Ureter (tissue), 1 donor: ENCODE measurements at places on chromosomes 7 and 10. TPM values are rescaled to one million over a fixed set of nuclear protein-coding genes. Genes with fewer than 3 reads are reported as not detected.

The MXI1 gene
- total RNA-seq = 34.0 TPM

The OR2A7 gene
- total RNA-seq = 10.8 TPM

The ARMC3 gene
- total RNA-seq = not detected

- no peak for DNase-seq
These were observed 59.5 kb downstream of the RGS10 start for GRCh38 chr10:119483001-119483400.

- DNase-seq = no peak
These were observed 11.4 kb downstream of the CYP3A4 start for GRCh38 chr7:99772565-99772964.

DNA sequence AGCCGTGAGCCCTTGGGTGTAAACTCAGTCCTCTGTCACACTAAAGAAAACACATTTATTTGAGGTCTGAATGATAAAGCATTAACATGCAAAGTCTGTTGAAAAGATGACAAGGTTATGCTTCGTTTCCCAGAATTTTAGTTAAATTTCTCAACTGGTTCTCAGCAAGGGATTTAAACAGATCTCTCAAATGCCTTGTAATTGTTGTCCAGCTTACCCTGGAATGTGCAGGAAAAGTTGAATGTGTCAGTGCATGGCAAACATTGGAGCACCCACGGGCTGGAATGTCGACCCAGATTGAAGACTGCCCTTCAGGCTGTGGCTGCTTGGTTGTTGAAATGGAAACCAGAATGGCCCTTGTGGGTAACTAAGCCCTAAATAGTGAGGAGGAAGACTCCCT lies 191.8 kb downstream of the TRIL start:
- no peak for DNase-seq

- DNase-seq = no peak
These were observed 38.0 kb downstream of the CYTH3 start for GRCh38 chr7:6234384-6234783.

DNA sequence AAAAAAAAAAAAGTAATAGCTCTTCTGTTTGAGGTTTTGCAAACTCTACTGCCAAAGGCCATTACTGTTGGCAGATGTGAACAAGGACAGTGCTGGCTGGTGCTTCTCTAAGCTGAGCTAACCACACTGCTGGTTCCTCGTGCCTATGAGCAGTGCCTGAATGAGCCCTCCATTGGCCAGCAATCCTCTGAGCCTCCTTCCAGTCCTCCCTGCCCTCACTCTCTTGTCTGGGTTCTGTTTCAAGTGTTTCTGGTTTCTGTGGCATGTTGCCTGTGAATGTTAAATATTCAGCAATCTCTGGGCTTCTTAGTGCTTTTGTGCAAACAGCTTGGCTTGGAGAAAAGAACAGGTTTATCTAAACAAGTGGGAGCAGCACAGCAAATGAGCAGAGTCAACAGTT lies 161.3 kb upstream of the AUTS2 start:
- no peak for DNase-seq

GRCh38 chr7:121186746-121187145 lies 142.1 kb upstream of the WNT16 start:
- DNase-seq = no peak
